HEK293T (cell line): ENCODE measurements at places on chromosomes 6 and 20.

DNA sequence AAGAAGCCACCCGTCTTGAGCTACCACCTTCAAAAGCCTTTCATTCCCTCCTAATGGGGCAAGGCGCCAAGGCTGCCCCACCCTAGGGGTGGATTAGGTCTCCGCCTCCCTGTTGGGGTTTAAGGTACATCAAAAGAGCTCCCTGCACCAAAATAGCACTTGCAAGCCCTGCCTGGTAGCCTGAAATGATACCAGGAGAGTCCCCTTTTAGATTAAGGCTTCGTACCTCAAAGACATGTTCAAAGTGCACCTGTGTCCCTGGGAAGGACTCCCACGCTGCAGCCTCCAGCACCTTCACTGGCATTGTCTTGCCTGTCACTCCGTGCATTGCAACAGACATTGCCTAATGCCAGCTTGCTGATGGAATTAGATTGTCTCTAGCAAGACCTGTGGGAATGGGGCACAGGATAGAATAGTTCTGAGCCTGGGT lies 15.7 kb upstream of the CDKN1A start:
- DNase-seq: no peak

DNA sequence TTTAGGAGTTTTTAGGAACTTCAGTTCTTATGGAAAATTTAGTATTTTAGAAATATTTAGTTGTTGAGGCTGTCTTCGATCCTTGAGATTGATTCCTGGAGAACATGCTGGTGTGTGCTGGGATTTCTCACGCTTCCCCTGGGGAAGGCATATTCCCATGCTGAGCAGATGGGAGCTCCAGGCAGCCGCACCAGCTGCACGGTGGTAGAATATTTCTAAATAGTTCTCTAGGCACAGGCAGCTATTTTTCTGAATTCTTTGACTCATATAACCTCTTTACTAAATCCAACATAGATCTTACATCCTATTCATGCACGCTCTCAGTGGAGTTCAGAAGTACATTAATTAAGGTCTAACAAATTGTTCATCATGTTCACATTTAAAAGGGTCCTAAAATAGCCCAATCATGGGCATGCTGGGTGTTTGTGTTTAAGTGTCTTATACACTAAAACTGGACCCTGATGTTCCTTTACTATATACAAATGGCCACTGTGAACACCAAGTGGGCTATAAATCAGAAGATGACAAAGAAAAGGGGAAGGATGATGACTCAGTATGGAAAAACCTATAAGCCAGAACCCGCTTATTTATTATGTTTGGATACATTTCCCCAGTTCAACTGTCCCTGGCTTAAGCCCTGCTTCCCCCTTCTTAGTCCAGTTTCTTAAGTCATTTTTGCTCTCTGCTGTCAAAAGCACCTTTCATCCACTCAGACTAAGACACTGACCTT lies 138.5 kb downstream of the UST start:
- DNase-seq: no peak

- no peak for DNase-seq
Observed at GRCh38 chr6:73860303-73860702, 164.3 kb downstream of the CD109 start.

- no peak for DNase-seq
Observed at GRCh38 chr6:2507016-2507415, 243.7 kb downstream of the MYLK4 start.

DNA sequence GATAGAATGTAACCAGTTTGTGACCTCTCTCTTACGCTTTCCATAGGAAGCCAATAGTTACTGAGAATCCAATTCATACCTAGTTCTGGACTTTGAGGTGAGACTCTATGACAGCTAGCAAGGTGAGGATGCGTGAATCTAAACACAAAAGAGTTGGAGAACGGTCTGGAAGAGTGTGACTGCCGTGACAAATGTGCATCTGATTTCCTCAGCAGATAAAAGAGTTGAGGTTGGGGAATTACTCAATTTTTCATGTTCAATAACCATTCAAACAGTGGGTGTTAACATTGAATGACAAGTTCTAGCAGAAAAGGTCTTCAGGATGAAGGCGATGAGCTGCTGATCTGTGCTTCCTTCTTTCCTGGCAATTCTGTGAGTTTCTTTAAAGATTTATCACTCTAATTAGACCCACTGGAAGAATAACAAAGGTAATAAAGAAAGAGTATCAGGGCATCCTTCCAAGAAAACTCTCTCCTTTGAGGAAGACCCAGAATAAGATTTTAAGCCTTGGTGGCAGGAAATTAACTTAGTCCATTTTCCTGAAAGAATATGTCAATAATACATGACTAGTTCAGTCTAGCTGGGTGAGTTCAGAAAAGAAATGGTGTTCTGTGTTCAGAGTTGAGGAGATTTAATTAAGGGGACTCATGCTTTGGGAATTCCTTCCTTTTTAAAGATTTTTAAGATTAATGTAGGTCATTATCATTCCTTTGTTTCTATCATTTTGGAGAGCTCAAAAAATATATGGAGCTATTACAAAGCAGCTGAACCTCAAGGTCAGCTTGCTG lies 24.5 kb downstream of the KIF3B start:
- DNase-seq: no peak

GRCh38 chr6:1381481-1382330 lies 7.7 kb upstream of the FOXF2 start:
- DNase-seq: peak; percentile 76

GRCh38 chr20:55676097-55676496 lies 329.2 kb downstream of the CBLN4 start:
- no peak for DNase-seq

- DNase-seq: no peak
Observed at GRCh38 chr6:146546443-146547043, 2.9 kb downstream of the RAB32 start.

- DNase-seq: no peak
Observed at GRCh38 chr6:170201361-170201760, 89.5 kb downstream of the DLL1 start.

- peak; percentile 42 for DNase-seq
Observed at GRCh38 chr20:36950414-36951197, 902 bp downstream of the SAMHD1 start.

DNA sequence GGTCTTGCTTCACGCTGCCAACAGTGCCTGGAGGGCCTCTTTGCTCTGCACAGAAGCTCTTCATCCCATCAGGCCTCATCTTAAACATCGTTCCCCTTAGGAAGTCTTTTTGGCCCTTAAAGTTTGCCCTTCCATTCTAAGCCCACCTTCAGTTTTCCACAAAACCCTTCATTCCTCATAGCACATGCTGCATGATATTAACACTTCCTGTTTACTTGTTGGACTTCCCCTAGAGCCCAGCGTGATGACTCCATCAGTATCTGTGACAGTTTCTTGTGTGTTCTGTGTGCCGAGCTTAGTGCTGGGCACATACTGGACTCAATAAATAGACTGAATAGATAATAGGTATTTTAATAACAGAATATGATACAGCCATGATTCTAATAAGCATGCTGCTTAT lies 2.2 kb downstream of the NT5DC1 start:
- DNase-seq: no peak

- DNase-seq: no peak
Observed at GRCh38 chr6:158357570-158358216, 45.4 kb downstream of the TULP4 start.

DNA sequence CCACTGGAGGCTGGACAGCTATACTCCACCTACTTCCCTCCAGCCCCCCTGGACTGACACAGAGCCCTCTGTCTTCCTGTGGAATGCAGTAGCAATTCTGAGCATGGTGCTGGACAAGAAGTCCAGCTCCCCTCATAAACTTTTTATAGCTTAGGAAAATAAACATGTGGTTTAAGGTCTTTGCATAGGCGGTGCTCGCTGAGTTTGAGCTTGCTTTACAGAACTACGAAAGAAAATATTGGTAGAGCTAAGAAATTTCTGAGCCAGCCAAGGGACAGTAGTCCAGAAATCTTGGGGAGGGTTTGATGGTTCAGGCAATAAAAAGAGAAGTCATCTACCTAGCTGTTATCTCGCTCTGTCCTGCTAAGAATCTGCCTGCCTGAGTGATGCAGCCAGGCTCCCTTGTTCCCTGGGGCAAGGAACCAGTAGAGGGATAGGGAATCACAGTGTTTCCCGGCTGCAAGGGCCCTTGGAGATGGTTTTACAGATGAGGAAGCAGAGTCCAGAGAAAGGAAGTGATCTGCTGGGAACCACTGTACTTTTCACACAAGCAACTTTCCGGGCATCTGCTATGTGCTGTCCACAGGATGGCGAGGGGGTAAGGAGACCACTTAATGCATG lies 343.4 kb downstream of the CDC5L start:
- peak; percentile 63 for DNase-seq

- no peak for DNase-seq
Observed at GRCh38 chr6:136483906-136484305, 66.3 kb downstream of the MAP7 start.

GRCh38 chr6:163554663-163555062 lies 140.1 kb downstream of the QKI start:
- peak; percentile 64 for DNase-seq

DNA sequence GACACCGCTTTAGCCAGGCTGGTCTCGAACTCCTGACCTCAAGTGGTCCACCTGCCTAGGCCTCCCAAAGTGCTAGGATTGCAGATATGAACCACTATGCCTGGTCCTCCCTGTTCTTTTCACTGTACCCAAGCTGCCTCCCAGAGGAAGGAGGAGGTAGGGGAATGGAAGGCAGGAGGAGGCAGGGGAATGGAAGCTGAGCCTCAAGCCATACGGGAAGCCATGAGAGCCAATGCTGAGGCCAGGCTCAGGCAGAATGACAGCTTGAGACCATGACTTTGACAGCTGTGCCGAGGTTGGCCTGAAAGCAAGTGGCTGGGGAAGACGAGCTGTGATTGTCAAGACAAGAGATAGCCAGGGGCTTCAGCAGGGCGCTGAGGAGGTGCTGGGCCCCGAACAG lies 13.6 kb upstream of the ZNF335 start:
- DNase-seq: no peak

- no peak for DNase-seq
Observed at GRCh38 chr6:15065261-15065989, 180.4 kb upstream of the JARID2 start.

DNA sequence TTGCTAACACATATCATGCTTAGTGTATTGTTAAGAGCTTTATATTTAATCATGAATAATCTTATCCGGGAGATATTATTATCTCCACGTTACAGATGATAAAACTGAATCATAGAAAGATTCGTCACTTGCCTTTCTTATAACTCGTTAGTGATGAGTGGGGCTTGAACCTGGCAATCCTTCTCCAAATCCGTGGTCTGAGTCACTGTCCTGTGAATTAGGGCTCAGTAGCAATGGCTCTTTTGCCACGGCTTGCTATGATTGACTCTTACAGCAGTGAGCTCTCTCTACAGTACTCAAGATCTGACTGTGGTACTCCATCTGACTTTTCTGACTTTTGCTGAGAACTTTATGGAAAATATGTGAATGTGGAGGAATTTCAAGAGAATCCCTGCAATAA lies 246.9 kb downstream of the PACRG start:
- DNase-seq: no peak

- DNase-seq: no peak
Observed at GRCh38 chr20:18790787-18791186, 22.8 kb upstream of the SCP2D1 start.

- DNase-seq: no peak
Observed at GRCh38 chr6:21158873-21159272, 434.7 kb upstream of the SOX4 start.

DNA sequence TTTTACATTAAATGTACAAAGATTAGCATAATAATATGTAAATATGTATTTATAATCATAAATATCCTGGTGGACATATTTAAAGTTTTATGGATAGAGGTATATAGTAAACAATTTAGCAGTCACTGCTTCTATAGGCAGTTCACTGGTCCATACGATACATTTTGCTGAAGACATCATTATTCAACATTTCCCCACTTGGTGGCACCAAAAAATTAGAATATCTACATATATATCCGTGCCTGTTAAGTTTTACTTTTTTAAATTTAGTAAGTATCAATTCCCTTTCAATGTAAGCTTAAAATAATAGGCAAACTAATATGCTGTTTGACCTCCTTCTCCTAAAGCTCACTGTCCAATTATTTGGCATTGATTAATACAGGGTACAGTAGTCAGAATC lies 64.2 kb downstream of the LMBRD1 start:
- DNase-seq: no peak

DNA sequence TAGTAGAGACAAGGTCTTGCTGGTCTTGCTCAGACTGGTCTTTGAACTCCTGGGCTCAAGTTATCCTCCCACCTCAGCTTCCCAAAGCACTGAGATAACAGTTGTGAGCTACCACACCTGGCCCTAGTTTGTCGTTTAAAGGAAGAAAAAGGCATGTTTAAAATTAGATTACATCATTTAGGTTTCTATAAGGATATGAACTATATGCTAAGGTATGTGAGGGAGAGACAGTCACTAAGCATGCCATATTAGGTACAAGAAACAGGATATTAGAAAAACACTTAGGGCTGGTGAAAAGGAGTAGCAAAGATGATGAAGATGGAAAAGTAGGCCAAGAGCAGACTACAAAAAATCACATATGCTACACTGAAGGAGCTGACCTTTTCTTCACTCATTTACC lies 106.4 kb downstream of the ASCC3 start:
- DNase-seq: no peak

DNA sequence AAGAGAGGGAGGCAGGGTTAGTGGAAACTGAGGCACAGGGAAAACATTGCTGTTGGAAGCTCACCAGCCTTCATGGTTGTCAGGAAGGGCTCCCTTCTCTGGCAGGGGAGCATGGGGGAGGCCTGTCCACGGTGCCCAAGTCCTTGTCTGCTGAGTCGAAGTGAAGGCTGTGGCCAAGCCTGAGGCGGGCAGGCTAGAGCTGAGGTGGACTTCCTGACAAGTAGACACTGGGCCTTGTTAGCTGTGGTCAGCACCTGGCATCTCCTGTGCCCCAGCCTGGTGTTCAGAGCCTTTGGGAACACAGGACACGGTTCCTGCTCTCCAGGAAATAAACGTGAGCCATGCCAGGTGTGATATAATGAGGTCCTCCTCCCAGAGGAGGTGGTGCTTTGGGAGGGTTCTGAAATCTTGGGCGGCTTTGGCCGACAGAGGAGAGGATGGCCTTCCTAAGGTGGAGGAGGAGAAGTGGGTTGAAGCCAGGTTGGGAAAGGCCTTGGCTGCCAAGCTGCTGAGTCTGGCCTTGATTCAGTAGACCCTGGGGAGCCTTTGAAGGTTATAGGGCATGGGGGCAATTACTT lies 138.4 kb upstream of the RNF24 start:
- DNase-seq: no peak

- no peak for DNase-seq
Observed at GRCh38 chr20:23122796-23123655, 36.9 kb upstream of the CD93 start.

DNA sequence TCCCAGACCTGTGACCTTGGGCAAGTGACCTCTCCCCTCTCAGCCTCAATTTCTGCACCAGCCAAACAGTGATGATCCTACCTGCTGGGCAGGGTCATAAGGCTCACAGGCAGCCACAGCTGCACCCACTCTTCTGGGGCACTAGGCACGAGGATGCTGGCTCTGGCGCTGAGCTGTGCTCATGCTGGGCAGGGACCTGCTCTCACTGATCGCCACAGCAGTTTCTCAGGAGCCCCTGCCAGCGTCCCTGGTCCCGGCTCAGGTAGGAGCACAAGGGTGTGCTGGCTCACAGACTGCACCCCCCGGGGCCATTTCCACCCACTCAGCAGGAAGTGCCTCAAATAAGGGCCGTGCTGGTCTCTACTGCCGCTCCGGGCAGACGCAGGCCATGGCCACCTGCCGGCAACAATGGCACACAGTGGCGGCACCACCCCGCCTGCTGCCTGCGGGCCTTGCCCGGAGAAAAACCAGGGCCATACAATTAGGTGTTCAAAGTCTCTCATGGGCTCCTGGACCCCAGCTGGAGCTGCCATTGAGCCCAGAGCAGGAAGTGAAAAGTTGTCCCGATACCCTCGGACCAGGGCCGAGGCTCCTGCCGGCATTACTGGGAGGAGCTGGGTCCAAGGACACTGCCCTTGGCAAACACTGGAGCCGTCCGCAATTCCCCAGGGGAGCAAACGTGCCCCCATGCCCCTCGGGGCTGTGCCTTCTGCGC lies 4.6 kb upstream of the CABLES2 start:
- no peak for DNase-seq
